ENCODE measurements at places on chromosomes 1 and 21.
A peak's percentile ranks its signal among the peaks of the same experiment; 100 is the strongest.

DNA sequence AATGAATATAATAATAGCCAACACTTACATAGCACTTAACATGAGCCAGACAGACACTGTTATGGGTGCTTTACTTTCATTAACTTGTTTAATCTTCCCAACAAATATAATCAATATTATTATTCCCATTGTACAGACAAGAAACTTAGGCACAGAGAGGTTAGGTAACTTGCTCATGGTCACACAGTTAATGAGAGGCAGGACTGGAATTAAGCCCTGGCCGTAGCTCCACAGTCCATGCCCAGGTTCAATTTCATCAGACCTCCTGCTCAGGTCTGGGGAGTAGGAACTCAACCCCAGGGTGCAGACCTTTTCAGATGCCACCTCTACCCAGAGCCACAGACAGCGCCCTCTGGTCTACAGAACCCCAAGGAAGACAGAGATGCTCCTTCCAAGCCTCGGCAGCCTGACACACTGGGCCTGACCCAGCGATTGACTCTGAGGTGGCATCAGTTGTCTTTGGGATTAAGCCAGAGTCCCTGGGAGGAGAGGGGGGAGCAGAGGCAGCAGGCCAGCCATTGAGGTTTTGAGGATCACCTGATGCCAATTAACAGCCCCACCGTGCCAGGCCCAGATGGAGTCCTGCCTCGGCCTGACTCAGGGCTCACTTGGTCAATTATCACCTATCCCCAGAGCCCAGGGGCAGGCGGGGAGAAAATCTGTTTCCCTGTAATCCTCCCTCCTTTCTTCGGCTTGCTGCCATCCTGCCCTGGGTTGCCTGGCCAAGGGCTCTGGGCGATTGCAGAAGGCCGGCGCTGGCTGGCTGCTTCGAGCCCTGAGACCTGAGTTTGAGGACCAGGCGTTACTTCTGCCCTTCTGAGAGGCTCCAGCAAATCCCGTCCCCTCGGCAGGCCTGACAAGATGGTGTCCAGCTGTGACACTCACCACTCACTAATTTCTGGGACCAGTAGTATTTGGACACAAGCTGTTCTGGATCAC lies 116.7 kb downstream of the LACTBL1 start:
- DNase-seq = no peak

GRCh38 chr1:226692823-226693222 lies 46.3 kb downstream of the ITPKB start:
- DNase-seq = no peak

DNA sequence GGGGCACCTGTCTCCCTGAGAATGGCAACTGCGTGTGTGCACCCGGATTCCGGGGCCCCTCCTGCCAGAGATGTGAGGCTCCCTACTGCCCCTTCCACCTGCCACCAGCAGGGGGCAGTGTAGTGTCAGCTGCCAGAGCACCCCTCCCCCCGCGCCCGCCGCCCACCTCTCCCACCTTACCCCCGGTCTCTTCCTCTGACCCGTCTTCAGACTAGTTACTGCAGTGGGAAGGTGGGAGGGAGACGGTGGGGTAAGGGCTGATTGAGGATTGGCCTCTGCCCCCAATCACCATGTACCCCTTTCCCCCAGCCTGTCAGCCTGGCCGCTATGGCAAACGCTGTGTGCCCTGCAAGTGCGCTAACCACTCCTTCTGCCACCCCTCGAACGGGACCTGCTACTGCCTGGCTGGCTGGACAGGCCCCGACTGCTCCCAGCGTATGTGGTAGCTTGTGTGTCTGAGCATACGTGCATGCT lies 10.1 kb upstream of the LRRC71 start:
- no peak for DNase-seq

DNA sequence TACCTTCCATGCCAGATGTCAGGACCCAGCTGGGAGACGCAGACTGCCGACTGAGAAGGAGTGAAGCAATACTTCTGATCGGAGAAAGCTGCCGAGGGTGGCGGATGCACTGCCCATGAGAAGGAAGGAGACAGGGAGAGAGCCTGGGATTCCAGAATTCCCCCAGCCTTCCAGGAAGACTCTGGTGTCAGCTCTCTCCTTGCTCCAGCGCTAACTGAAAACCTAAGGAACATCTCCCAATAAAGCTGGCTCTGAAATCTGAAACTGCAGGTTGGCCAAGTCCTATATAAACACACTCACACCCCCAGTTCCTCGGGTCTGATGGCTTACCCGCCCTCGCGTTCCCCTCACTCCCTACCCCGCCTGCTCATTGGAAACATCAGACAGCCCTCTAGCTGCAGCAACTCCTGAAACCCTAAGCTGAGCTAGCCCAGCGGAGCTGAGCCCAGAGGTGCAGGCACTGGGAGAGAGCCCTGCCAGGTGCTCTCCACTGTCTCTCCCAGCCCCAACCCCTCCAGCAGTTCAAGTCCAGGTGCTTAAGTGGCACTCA lies 52.3 kb downstream of the PLEKHA6 start:
- peak; percentile 77 for DNase-seq

GRCh38 chr21:27769763-27770162 lies 802.9 kb upstream of the ADAMTS5 start:
- DNase-seq = no peak

DNA sequence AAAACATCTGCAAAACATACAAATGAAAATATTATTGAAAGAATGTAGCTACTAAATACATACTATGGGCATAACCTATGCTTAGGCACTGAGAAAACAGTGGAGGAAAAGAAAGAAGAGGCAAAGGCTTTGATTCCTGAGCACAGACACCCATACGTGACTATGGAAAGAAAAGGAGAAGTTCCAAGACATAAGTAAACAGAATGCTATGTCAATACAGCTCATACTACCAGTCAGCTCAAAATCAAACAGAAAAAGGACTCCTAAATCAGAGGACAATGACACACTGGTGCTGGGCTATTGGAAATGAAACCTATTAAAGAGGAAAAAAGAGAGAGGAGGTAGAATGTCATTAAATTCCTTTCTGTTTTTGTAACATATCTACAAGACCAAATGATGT lies 225.4 kb downstream of the SMYD3 start:
- no peak for DNase-seq

DNA sequence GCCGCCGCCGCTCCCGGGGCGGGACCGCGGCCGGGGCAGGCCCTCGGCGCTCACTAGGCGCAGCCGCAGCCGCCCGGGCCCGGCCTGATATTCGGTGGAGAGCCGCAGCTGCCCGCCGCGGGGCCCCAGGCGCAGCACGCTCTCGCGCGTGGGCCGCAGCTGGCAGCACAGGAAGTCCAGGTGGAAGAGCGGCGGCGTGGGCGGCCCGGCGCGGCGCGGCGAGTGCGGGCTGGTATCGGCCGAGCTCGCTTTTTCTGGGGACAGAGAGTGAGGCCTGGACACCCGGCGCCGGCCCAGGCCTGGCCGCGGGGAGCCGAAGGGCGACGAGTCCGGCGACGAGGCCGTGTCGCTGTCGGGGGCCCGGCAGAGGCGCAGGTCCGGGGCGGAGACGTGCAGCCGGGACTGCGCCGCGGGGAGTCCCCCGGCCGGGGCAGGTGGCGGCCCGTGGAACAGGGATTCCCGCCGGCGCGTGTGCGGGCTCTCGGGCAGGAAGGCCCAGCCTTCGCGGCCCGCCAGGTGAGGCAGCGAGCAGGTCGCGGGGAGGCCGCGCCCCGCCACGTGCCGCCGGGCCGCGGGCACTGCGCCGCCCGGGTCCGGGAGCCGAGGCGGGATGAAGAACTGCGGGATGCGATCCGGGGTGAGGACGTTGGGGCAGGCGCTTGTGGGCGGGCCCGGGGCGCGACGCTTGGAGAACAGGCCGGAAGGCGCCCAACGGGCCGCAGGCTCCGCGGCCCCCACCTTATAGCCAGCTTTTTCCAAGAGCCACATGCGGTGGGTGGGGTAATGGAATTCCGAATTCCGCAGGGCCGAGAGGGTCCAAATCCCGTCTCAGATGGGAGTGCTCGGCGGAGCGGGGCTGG lies 1.2 kb downstream of the C2CD4D start:
- DNase-seq = no peak

GRCh38 chr1:248858096-248858890 lies 592 bp downstream of the ZNF692 start:
- DNase-seq = no peak

DNA sequence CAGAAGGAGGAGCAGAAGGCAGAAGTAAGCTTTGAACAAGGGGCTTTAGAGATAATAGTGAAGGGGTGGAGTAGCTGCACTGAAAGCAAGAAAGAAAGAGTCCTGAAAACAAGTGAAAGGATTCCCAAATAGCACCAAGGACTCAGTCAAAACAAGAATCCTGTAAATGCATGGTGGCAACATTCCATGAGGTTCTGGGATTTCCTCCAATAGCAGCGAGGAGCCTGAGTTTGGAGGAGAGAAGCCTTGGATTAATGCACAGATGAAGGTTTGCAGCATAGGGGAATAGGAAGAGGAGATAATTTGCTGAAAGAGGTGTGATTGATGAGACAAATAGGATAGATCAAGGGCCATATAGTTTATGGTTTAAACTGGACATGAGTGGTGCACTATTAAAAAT lies 10.9 kb downstream of the KRTAP22-2 start:
- DNase-seq = no peak

GRCh38 chr1:14372526-14372925 lies 226.0 kb upstream of the KAZN start:
- DNase-seq = no peak

DNA sequence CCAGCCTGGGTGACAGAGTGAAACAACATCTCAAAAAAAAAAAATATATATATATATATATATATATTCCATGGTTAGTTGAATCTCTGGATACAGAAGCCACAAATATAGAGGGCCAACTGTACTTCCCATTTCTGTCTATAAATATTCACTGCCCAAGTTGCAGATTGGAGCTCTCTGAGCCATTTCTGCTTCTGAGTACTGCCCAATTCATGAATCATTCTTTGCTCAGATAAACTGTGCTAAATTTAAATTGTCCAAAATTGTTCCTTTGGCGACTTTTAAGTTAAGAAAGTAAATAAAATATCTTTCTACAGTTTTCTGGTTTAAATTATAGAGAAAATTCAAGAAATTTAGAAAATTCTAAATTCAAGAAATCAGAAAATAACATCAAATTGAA lies 23.2 kb upstream of the C1orf146 start:
- no peak for DNase-seq

DNA sequence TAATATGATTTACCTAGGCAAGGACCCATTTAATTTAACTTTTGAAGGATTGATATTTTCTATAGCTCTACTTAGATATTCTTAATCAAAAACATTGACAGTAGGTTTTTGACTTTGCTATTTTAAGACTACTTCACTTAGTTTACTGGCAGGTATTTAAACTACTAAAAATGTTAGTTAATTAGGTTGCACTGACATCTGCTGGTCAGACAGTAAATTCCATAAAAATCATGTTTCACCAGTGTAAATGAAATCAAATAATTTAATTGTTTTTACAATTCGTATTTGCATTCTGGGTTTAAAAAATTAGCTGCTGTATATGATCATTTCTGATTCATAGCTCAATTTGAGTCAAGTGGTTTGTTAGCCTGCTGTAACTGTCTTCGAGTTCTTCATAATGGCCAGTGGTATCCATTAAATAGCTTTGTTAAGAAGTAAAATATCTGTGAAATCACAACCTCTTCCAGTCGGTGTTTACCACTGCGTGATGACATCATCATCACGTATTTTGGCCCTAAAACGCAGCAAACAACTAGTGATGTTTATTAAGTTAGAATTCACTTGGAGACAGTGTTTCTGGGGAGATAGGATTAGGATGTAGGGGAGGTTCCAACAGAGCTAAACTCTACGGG lies 26.2 kb downstream of the EXTL2 start:
- no peak for DNase-seq

DNA sequence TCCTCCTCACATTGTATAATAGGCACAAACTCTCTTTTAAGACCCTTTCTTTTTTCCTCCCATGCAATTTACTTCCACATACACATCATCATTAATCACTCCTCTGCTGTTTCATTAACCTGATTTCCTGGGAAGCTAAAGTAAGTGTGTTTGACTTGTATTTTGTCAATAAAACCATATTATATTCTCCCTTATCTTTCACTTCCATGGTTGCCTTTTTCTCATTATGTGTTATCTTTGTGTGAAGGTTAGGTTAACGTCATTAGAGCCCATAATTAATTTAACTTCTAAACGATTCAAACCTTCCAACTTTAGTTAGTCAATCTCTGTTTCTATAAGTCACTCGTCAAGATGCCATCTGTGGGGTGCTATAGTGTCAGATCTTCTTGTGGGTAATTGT lies 313.0 kb downstream of the PAPPA2 start:
- no peak for DNase-seq

DNA sequence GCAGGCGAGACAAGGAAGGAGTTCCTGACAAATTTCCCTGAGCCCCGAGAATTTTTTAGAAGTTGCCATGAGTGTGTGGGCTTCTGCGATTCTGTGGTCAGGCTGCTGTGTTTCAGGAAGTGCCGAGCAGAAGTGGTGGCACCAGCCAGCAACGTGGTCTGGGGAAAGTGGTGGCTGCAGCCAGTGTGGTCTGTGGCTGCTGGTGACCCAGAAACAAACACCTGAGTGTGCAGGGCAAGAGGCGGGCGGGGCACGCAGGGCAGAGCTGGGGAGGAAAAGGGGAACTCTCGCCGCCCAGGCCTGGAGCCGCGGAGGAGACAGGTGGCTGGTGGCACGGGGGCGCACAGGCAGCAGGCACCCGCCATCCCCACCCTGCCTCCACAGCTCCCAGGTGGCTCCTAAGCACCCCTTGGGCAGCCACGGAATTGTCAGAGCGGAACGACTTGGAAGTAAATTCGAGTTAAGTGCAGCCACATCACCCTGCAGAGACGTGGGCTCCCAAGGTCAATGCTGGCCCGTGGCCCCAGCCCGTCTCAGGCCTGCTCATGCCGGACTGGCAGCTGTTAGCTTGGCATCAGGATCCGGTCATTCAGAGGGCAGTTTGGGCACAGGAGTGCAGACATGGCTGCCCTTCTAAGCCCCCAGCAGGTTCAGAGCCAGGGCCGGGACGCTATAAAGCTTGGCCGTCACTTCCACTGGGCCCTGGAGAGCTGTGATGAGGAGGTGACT lies 25.1 kb downstream of the PRDM16 start:
- no peak for DNase-seq

DNA sequence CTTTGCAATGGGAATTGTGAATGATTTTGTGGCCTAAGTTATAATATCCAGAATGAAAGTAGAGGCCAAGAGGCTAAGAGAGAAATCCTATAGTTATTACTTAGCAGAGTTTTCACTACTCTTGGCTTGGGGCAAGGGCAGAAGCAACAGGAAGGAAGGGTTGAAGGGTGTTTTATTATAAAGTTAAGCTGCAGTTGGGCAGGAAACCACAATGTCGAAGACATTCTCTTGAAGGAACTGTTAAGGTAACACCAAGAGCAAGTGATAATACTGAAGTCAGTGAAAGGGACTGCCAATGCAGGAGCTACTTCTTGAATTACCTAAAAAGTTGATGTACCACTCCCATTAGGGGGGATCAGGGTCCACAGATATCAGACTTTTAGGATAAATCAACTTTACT lies 8.3 kb downstream of the XCL2 start:
- no peak for DNase-seq

- no peak for DNase-seq
These were observed 31.0 kb downstream of the ZNF691 start for GRCh38 chr1:42877380-42877779.

Data from dorsolateral prefrontal cortex (tissue), 122 donors.